ENCODE measurements at places on chromosomes 7 and 10.

- no peak for DNase-seq
Observed at GRCh38 chr7:135930565-135931461, 46.3 kb downstream of the MTPN start.

DNA sequence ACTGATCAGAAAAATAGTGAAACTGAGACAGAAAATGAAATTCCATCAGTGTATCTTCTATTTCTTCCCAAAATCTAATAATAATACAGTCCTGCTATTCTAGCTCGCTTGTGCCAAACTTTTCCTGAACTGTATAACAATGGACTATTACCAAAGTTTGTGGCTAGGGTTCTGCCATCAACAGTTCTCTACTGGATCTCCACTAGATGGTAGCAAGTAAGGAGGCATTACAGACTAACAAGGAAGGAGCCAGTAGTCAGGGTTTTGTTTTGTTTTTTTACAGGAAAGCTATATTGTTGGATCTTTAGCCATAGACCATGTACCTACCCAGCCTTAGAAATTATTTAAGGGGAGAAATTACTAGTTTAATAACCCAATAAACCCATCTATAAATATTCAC, 10.8 kb downstream of the MTERF1 start:
- no peak for DNase-seq

GRCh38 chr10:60872451-60872850, 71.5 kb downstream of the RHOBTB1 start:
- no peak for DNase-seq

DNA sequence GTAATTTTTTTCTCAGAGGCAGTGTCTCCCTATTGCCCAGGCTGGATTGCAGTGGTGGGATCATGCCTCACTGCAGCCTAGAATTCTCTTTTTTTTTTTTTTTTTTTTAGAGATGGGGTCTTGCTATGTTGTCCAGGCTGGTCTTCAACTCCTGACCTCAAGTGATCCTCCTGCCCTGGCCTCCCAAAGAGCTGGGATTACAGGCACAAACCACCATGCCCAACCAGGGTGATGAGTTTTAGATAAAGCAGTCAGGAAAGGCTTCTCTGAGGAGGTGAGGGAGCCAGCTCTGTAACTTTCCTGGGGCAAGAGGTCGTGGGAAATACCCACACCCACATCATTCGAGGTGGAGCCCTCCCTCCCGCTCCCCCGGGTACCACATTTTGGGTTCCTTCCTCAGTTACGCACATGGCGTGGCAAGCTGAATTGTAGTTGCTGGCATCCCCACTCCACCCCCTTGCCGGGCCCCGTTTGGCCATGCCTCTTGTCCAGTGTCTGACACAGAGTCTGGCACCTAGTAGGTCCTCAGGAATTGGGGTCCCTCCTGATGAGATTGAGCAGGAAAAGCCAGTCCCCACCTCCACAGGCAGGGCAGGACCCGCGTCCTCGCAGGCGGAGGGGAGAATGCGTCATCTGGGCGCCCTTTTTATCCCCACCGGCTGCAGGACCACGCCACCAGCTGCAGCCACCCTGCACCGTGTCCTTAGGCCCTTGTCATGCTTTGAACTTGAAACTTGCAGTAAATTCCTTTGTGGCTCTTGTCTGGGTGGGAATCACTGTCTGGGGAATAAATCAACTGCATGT, 43.4 kb downstream of the CLIP2 start:
- DNase-seq = no peak

GRCh38 chr10:77417806-77418640, 219.6 kb downstream of the KCNMA1 start:
- peak; percentile 55 for DNase-seq

- no peak for DNase-seq
Observed at GRCh38 chr7:131524115-131524514, 32.3 kb downstream of the PODXL start.

- no peak for DNase-seq
Observed at GRCh38 chr7:79979437-79979836, 155.2 kb upstream of the GNAI1 start.

DNA sequence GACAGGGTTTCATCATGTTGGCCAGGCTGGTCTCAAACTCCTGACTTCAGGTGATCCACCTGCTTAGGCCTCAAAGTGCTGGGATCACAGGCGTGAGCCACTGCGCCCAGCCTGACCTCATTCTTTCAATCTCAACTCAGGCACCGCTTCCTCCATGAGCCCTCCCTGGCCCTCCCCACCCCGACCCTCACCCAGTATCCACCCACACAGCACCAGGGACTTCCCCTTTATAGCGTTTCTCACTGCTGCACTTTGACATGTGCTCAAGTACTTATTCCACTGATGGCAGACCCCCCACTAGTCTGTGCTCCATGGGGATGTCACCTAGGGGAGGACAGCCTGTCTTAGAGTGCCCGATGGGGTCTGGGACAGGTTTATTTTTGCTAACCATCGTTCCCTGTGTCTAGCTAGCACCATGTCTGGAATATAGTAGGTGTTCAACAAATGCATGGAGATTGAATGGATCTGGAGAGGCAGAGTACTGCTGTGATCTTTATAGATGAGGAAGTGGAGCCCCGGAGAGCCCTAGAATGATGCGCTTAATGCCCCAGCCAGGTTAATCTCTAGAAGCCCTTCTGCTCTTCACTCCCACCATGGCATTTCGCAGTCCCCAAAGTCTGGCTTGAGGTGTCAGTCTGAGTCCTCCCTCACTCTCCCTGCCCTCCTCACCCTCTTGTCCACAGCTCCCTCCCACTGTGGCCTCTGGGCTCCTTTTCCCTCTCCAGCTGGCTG, 258.8 kb downstream of the RPS24 start:
- DNase-seq = no peak

GRCh38 chr10:124037784-124038183, 55.6 kb downstream of the CHST15 start:
- DNase-seq = no peak

DNA sequence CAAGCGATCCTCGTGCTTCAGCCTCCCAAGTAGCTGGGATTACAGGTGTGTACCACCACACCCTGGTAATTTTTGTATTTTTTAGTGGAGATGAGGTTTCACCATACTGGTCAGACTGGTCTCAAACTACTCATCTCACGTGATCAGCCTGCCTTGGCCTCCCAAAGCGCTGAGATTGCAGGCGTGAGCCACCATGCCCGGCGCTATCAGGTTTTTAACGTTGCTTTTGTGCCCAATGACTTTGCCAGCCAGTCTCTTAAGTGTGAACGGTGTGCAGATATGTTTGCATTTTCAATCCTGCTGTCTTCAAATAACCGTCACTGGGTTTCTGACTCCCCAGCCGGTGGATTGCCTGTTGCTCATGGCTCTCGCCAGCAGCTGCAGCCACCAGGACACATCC, 201.8 kb upstream of the PPP2R2D start:
- peak; percentile 8 for DNase-seq

- no peak for DNase-seq
Observed at GRCh38 chr7:77893813-77894212, 95.2 kb downstream of the PHTF2 start.

All from right hindlimb (tissue), 1 donor.